CD4-positive, alpha-beta T cell treated with Interleukin-2 at 100 ng/mL for 4 hours (primary cell): ENCODE measurements at places on chromosomes 4 and X.

DNA sequence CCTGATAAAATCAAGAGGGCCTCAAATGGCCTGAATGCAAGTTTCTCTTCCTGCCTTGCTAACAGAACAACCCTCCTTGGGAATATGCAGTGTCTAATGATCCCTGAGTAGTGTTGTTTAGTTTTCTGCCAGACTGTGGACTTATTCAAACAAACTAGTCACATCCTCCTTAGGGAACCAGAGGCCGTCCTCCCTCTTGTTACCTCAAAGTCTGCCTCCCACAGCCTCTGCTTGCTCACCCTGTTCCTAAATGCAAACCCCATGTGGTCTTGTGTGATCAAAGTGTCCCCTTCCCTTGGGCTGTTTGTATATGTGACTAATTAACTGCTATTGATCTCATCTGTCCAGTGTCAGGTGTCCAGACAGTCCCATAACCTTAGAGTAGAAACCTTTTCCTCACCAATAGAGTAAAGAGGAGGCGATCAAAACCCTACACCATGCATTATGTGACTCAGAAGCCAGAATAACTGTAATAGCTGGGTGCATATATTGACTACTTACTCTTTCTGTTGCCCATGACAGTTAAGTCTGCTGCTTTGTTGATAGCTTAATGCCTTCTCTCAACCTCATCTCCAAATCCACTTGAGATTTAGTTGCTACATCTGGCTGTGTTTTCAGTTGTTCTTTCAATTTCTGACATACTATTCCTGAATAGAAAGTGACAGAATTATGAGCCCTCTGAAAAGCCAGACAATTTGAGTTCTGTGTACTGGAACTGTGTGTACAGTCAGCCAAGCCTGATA is 473.0 kb upstream of the NWD2 start:
- DNase-seq = no peak

- no peak for DNase-seq
Observed at GRCh38 chrX:107542500-107542899, 85.8 kb upstream of the PRPS1 start.

- DNase-seq = no peak
Observed at GRCh38 chrX:11768039-11768438, 10.0 kb downstream of the MSL3 start.

- DNase-seq = no peak
Observed at GRCh38 chr4:104811727-104812126, 317.0 kb upstream of the CXXC4 start.

DNA sequence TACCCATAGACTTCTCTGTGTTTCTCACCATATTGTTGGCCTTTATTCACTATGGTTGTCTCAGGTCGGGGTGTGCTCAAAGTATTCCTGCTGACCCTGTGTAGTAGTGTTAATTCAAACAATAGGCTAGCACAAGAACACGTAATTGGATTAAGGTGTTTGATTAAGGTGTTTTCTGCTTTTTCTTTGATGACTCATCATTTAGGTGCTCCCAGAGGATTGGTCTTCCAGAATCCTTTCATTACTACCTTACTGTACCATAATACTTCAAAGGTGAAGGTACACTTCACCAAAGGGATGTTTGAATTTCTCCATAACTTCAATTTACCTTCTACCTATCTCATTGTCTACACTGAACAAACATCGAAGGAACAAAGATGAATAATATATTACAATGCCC is 121.7 kb upstream of the CCDC160 start:
- no peak for DNase-seq

- peak; percentile 48 for DNase-seq
Observed at GRCh38 chr4:173318648-173319211, 15.4 kb downstream of the HMGB2 start.

DNA sequence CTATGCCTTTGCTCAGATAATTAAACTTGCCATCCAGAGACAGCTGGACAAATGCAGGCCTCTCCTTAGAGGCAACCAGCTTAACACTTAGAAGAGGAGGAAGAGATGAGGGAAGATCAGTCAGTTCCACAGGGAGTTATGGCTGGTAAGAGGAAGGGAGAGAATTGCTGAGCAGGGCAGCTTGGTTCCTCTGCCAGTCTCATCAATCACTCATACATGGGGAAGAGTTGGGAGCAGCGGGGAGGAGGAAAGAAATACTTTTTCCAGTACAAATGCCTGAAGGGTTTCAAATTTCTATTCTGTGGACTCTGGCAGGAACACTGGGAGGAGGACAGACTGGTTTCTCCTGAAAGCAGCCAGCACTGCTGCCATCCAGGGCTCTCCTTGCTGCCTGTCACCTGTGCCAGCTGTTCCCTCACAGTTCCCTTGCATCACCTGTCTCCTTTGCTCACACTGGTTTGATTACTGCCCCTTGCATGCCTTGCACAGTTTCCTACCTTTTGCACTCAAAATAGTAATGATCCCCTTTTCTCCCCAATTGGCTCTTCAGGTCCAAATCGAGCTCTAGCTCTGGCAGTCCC is 59.5 kb downstream of the PGRMC2 start:
- no peak for DNase-seq

DNA sequence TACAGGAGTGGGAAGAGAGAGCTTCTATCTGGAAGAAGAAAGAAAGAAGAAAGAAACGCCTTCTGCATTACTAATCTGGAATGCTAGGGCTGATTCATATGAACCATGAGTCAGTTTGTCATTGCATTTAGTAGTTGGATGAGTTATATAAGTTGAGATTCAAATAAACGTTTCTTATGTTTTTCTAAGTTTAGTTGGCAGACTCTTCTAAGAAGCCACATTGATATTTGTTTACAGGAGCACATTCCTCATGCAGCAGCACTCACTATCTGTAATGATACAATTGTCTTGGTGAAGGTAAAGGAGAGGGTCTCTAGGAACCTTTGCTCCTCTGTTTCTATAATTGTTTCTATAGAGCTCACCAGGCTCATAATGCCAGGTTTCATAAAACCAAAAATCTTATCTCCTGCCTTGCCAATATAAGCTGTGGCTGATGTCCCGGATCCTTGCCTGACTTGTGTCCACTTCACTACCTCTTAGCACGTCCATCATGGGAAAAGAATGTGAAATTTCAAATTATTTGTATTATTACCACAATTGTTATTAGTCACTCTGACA is 39.5 kb downstream of the HOPX start:
- DNase-seq = no peak

DNA sequence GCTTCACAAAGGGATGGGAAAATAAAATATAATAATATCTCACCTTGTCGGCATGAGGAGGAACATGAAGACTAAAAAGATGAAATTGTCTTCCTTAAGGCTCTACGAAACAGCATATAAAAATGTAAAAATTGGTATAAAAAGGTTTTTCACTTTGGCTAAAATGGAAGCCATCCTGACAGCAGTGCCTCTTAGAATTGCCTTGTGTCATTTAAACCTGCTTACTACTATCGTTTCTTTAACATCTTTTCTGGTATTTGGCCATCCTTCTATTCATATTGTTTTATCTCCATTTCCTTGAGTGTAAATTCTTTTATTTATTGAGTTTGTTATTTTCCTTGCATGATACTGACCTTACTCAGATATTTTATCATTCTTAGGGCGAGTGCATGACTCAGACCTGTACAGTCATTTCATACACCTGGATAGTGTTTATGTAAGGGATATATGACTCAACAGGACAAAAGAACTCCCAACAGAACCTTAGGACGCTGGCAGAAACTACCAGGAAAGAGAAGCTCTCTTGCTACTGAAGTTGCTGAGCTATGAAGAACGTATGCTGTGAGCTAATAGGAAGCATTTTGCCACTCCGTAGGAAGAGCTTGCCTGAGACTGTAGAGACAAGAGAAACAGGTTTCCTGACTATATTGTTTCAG is 5.8 kb upstream of the CDKN2AIP start:
- no peak for DNase-seq

DNA sequence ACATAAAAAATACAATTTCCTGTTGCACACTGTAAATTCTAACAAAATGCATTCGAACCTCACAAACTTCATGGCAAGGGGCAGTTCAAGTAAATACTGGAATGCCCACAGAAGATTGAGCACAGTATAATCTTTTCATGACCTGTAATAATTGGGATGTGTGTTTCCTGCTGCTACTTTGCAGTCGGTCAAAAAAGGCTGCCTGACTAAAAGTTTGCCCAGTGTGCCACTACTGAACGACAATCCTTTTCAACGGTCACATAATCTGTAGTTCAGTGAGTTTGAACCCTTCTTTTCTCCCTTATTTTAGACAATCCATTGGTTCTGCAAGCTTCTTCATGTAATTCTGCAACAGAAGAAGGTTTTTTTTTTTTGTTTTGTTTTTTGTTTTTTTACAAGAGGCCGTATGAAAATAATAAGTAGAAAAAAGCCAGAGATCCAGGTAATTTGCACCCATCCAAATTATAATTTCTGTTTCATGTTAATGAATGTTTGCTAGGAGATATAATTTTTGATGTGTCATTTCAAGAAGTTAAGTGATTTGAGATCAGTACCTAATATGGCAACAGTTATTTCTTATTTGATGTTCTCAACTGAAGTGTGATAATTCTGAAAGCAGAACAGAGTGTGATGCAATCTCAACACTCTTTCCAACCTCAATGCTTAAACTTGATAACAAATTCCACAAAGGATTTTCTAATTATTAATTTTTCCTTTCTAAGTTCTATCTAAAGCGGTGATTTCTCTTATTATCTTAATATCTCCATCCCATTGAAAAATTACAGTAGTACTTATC is 237.6 kb downstream of the FSTL5 start:
- no peak for DNase-seq
